RKO (cell line): ENCODE measurements at places on chromosomes 4 and X.

- DNase-seq, result no peak
Observed at GRCh38 chr4:150310159-150310895, 232.1 kb downstream of the DCLK2 start.

GRCh38 chrX:20046223-20046622 lies 55.4 kb upstream of the BCLAF3 start:
- no peak for DNase-seq

DNA sequence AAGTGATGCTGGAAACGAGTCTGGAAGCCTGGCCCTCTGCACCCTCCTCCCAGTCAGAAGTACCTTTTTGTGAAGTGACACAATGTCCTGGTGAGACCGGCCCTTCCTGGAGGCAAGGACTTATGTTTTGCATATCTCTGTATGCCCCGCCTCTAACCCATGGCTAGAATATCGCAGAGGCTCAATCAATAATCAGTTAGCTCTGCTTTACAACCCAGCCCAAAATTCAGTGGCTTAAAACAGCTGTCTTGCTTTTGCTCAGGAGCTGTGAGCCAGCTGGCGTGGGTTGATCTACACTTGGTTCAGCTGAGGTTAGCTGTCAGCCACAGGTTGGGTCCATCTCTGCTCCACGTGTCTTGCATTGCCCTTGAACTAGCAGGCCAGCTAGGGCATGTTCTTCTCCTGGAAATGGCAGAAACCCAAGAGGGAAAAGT lies 98.8 kb upstream of the METTL14 start:
- DNase-seq, result no peak

DNA sequence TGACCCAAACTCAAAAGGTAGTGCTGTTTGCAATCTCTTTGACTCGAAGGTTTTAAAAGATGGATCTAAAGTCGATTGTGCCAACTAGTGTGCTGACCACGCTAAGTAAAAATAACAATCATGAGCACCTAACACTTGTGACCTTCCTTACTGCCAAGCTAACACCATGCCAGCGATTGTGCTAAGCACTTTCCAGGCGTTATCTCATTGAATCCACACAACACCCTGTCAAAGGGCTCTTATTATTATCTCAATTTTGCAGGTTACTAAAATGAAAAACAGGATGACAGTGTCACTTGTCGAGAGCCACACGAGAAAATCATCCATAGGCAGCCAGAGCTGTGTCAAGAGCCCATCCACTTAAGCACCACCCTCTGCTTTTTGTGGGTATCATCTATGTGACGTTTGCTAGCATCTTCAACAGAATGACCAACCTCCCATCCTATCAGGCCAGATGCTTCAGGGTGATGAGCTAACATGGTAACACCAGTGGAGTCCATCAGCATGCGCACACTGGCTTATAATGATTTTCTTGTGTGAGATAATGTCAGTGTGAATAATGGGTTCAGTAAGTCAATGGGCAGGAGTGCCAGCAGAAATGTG lies 893 bp upstream of the GAB3 start:
- DNase-seq, result no peak

DNA sequence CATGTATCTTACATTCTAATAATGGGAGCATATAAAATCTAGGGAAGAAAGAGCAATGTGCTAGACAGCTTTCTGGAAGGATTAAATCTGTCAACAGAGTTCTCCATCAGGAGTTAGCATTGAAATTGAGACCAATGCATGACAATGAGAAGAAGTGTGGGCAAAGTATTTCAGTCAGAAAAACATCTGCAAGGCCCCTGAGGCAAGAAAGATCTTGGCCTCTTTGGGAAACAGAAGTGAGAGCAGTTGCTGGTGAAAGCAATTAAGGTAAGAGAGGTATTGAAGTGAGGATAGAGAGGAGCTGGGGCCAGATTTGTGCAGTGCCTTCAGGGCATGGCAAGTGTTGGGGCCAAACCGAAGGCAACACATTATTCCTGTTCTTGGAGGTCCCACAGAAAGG lies 999.1 kb downstream of the STPG2 start:
- DNase-seq, result no peak

GRCh38 chr4:41528512-41529205 lies 9.3 kb upstream of the LIMCH1 start:
- no peak for DNase-seq

- no peak for DNase-seq
Observed at GRCh38 chr4:147447786-147448185, 33.1 kb upstream of the EDNRA start.

- DNase-seq, result no peak
Observed at GRCh38 chr4:80680934-80681333, 345.4 kb downstream of the CFAP299 start.

GRCh38 chrX:71000139-71000538 lies 68.0 kb downstream of the SNX12 start:
- no peak for DNase-seq

DNA sequence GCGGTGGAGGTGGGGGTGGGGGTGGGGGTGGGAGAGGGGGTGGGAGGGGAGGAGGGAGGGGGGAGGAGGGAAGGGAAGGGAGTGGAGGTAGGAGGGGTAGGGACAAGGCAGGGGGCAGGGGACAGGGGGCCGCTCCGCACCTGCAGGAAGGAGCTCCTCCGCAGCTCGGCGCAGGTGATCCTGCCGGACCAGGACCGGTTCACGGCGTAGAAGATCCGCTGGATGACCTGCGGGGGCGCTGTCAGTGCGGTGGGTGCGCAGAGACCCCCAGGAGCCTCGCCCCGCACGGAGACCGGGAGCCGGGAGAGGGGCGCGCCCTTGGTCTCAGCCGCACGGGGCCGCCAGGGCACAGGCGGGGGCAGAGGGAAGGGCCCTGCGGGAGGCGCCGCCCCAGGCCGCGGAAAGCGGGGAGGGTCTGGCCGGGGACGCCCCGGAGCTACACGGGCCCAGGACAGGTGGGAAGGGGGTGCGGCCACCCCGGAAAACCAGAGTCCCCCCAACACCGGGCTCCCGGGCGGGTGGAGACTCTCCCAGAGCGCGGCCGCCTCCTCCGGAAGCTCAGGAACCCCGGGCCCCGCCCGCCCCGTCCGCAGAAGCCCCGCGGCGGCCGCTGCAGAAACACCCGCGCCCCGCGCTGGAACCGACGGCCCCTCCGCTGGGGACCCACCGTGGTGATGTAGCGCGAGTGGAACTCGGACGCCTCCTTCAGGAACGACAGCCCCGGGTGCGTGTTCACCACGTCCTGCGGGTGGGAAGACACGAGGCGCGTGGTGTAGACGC lies 27.6 kb upstream of the GTPBP6 start:
- no peak for DNase-seq

DNA sequence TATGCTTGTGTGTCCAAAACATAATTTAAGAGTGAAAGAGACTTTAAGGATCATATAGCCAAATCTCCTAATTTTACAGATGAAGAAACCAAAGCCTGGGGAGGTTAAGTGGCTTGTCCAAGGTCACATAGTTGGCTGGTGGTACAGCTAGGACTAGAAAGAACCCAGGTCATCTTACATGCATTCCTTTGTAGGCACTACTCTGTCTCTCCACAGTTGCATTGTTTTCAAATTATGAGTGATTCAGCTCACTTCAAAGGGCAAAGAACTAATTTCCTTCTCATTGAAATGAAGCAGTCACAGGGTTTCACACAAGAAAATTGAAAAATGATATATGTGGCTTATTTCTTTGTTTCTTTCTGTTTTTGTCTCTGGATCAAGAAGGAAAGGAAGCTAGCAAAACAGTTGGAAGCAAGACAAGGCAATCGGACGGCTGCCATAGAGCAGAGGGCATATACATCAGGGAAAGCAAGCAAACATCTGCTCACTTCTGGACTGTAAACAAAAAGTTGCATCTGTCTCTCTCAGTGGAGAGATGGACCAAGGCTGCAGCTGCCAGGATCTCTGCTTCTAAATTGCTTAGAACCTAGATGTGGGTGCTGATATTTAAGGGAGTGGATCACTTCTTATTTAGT lies 107.5 kb upstream of the AMOT start:
- DNase-seq, result no peak

DNA sequence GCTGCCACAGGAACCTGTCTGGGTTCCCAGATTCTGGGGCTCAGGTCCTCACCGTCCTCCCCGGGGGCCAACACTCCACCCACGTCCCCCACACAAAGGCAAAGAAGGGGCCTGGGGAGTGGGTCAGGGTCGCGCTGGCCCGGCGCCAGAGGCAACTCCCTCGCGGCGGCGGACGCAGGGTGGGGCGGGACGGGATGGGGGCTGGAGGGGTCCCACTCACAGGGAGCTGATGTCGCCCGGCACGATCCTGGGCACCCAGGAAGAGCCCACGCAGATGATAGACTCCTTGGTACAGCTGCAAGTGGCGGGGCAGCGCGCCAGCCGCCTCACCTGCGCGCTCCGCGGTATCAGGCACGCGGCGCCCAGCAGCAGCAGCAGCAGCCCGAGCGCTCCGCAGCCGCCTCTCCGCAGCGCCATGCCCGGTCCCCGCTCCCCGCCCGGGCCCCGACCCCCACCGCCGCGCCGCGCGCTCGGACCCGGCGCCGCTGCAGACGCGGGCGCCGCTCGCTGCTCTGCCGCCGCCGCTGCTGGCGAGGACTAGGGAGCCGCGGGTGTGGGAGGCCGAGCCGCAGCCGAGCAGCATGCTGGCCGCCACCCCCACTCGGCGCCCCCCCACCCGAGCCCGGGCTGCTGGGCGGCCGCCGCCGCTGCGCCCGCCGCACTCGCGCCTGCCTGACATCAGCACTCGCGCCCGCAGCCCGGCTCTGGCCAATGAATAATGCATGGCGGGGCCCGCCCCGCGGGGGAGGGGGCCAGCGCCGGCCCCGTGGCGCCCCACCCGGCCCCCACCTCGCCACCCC lies at the start of gene LGI2:
Gene LGI2, minus strand, starts transcription at position 670 of the 800 bp plus-strand sequence. Its CDS starts 253 bp downstream, at position 417.
- peak; percentile 18 for DNase-seq

DNA sequence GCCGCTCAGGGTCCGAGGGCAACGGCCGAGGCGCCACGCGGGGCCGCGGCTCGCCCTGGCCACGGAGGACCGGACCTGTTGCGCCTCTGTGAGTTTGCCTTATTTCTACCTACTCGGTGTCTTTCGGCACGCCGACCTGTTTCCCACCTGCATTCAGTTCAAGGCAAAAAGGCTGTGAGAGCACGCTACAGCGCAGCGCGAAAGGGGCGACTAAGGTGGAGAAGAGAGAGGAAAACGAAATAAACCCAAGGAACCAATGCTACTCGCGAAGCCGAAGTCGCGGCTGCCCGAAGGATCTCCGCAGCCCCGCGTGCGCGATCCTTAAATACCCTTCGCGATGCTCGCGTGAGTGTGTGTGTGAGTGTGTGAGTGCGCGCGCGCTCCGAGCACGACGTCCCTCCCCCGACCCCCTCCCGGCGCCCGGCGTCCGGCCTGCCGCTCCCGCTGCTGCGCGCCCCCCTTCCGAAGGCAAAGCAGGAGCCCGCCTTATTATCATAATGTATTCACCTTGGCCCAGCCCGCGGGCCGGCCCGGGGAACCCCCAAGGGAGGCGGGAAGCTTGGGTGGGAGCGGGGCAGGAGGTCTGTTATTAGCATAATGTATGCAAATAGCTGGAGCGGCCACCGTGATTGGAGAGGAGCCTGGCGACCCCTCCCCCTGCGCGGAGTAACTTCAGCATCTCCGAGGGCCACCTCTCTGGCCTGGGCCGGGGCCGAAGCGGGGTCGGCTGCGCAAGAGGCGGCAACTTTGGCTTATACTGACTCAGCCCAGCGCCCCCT lies at the start of gene COL25A1:
Gene COL25A1, minus strand, starts transcription at position 298 of the 779 bp plus-strand sequence.
- no peak for DNase-seq

DNA sequence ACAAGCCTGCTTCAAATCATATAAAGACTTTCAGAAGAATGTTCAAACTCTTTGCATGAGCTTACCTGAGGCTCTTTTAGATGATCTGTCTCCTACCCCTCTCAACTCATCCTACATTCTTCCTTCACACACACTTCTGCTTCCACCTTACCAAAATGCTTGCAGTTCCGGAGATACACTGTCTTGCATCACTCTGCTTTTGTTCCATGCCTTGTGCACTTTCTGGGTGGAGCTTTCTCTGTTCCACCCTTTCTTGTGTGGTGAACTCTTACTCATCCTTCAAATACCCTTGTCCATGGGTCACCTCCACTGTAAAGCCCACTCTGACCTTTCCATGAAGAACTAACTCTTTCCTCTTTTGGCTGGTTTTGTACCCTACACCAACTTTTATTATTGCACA lies 18.4 kb upstream of the MGST2 start:
- no peak for DNase-seq

DNA sequence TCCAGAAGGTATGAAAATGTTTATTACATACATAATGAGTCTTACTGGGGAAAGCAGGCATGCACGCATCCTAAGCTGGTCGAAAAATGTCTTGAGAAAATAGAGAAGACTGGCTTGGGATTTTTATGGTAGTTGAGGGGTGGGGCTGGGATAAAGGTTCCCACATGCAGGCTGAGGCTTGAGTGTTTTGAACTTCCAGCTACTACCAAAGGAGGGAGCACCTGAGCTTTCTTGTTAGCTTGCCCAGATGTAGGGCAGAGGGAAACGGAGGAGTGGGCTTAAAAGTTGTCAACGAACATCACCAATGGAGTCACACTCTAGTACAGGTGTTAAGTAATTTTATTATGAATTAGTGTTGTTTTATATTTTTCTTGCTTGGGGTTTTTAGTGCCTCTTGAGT lies 39.6 kb upstream of the SRPX start:
- peak; percentile 27 for DNase-seq

DNA sequence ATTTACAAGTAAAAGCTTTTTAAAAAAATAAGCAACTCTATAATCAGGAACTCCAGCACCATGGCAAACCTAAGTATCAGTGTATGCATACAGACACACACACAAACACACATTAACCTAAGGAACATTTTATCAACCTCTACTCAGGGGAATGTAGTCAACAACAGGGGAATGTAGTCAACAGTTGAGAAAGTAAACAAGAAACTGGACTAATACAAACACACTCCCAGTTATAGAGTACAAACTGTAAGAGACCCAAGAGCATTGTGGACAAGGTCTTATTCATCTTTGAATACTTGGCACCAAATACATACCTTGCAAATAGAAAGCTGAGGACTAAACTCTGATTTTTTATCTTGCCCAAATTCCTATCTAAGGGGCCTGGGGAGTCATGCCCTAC lies 36.2 kb downstream of the PAPSS1 start:
- DNase-seq, result no peak

DNA sequence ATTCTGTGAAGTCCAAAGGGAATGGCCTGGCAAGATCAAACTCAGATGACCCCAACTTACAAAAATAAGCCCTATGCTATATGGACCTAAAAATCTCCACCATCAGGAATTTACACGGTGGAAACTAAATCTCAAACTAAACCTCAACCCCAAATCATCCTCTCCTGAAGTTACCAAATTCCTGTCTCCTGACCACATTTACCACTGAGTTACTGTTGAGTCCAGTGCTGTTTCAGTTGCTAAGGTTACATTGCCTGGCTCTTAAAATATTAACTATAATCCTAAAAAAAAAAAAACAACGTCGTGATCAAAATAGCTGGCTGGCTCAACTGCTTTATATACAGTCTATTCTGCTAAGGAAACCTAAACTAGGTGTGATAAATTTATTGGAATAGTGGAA lies 315.2 kb upstream of the SLIT2 start:
- no peak for DNase-seq

DNA sequence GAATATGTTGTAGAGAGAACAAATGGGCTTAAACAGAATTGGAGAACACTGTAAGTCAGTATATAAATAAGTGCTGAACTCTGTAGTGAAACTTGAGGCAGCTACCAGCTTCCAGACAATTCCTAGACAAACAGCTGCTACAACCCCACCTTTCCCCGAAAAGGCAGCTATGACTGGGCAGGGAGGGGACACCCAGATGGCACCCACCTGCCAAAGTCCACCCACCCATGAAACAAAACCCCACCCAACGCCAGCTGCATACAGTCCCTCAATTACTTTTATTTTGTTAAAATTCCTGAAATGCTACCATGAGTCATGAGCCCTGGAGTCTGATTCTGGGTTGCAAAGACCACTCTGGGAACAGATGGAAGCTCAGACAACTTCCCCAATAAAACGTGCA lies 24.4 kb downstream of the RELL1 start:
- no peak for DNase-seq

GRCh38 chr4:98689507-98690174 lies 31.2 kb upstream of the TSPAN5 start:
- DNase-seq, result no peak
